Fibroblast of lung (primary cell): ENCODE measurements at places on chromosomes 12 and 14. TPM values are rescaled to one million over a fixed set of nuclear protein-coding genes. Genes with fewer than 3 reads are reported as not detected.

GRCh38 chr12:28550757-28551704 lies 360.8 kb downstream of the CCDC91 start:
- DNase-seq: peak; percentile 84

- DNase-seq: peak; percentile 87
These were observed 55.9 kb downstream of the MOK start for GRCh38 chr14:102249041-102249440.

The MON2 gene
- 28.2 and 43.8 TPM in 2 replicates for total RNA-seq

DNA sequence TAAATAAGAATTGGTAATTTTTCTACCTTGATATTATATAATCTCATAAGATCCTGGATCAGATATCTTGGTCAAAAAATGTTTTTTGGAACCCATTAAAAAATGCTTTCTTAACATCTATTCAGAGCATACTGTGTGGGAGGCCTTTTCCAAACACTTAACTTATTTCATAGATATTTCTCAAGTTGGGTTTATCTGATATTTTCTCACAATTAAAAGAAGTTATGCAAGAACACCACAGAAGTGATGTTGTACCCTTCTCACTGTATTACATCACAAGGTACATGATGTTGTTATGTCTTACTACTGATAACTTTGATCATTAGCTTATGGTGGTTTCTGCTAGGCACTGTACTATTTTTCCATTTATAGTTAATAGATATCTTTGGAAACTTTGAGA lies 23.4 kb upstream of the PRPF39 start:
- DNase-seq: no peak

DNA sequence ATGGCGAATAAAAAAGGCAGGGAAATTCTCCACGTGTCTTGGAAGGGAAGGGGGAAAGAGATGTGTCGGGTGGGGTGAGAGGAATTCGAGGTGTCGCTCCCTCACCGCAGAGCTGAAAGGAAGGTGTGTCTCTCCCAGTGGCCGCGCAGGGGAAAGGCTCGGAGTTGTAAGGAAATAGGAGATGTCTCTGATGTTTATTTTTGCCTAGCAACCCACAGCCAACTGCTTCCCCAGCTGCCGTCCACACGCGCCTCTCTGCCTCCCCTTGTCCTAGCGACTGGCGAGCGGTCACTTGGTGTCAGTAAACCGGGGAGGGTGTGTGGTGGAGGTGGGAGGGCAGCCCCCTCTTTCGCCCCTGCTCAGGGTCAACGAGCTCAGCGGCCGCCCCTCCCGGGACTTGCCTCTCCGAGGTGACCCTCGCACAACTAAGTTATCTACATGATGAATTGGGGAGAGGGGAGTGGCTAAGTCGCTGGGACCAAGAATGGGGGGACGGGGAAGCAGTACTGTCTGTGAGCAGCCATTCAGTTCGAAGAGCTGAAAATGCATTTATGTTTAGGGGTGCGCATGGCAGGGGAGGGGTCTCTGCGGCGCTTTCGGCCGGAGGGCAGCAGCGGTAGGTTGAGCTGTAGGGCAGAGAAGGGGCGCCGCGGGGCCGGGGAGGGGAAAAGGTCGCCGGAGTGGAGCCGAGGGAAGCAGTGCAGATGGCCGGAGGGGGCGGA lies 585 bp upstream of the DYRK2 start:
- peak; percentile 89 for DNase-seq

- DNase-seq: no peak
These were observed 10.1 kb upstream of the DLGAP5 start for GRCh38 chr14:55201219-55202101.

DNA sequence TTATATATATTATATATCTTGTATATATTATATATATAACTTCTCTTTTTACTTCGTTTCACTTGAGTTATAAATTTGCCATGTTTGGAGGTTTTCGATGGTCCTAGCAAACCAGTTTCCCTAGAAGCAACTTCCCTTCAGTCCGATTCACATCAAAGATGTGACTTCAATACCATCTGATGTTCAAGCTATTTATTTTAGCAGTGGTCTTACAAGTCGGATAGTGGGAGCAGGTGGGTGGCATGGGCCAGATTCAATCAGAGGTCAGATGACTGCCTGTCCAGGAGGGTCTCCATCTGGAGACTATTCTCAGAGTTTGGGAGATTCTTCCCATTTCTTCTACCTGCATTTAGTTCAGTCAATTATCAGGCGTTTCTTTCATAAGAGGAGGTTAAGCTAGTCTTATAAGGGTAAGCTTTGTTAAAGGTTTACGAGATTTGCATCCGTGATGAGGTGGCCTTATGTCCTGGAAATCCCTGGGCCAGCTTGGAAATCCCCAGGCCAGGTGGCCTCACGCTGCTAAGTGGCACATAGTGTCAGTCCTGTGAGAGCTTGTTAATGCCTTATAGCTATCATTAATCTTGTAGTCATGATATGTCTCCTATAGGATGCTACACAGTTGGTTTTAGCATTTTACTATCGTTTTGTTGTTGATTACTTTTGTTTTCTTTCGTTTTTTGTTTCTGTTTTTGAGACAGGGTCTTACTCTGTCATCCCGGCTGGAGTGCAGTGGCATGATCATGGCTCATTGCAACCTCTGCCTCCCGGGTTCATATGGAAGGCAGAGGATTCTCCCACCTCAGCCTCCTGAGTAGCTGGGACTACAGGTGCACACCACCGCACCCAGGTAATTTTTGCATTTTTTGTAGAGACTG lies 145.8 kb downstream of the BICD1 start:
- no peak for DNase-seq

GRCh38 chr14:86221755-86222154 lies 691.8 kb downstream of the FLRT2 start:
- no peak for DNase-seq

The METTL17 gene
- 28.4 and 31.6 TPM in 2 replicates for total RNA-seq

GRCh38 chr14:82951171-82951570 lies 1417.5 kb upstream of the SEL1L start:
- no peak for DNase-seq

The ADCY4 gene
- total RNA-seq: 1.3 and 7.4 TPM in 2 replicates

The TMTC2 gene
- total RNA-seq: 9.0 and 9.7 TPM in 2 replicates

The C12orf50 gene
- total RNA-seq: under 0.01 TPM in 1 of 2 replicates, not detected in the other

DNA sequence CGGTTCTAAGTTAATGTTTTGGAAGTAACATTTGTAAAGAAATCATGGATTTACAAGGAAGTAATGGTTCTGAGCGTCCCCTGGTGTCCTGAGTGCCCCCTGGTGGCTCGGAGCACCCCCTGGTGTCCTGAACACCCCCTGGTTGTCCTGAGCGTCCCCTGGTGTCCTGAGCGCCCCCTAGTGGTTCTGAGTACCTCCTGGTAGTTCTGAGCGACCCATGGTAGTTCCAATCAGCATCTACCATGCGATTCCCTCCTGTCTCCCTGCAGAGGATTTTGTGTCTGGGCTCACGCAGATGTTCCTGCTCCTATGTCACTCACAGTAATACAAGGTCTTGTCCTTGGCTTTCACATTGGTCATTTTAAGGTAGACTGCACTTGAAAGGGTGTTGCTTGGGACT lies 1352.9 kb downstream of the TMEM121 start:
- DNase-seq: no peak

The TAS2R14 gene
- total RNA-seq: 2.1 and 2.6 TPM in 2 replicates

The DYNC1H1 gene
- total RNA-seq: 394 and 677 TPM in 2 replicates

The FITM1 gene
- under 0.01 TPM in 1 of 2 replicates, not detected in the other for total RNA-seq

GRCh38 chr14:33596211-33597080 lies 354.4 kb downstream of the EGLN3 start:
- DNase-seq: peak; percentile 21

DNA sequence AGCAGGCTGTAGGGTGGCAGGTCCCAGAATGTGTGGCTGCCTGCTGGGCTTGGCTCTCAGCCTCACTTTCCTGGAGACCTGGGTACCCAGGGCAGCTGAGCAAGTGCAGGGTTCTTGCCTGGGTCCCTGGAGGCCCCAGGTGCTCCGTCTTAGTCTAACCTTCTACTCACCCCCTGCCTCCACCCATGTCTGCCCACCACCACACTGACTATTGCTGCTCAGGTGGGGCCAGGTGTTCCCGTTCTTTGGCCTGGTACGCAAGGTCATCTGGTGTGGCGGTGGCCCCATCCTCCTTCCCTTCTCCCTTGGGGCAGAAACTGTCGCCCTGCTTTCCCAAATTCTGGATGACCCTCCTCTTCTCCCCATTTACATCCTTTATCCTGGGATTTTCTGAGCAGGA lies 319.9 kb downstream of the TMEM121 start:
- no peak for DNase-seq

- peak; percentile 92 for DNase-seq
These were observed 71.6 kb upstream of the STXBP6 start for GRCh38 chr14:25121337-25122129.

GRCh38 chr12:99157946-99158345 lies 489.6 kb upstream of the GARIN6 start:
- DNase-seq: no peak

GRCh38 chr12:93184672-93185368 lies 192.9 kb upstream of the NUDT4 start:
- DNase-seq: no peak

The KRT6C gene
- not detected in 2 replicates for total RNA-seq

GRCh38 chr12:109612975-109613502 lies 39.4 kb downstream of the MVK start:
- DNase-seq: no peak

- DNase-seq: no peak
These were observed 40.2 kb downstream of the TAOK3 start for GRCh38 chr12:118332511-118332910.

DNA sequence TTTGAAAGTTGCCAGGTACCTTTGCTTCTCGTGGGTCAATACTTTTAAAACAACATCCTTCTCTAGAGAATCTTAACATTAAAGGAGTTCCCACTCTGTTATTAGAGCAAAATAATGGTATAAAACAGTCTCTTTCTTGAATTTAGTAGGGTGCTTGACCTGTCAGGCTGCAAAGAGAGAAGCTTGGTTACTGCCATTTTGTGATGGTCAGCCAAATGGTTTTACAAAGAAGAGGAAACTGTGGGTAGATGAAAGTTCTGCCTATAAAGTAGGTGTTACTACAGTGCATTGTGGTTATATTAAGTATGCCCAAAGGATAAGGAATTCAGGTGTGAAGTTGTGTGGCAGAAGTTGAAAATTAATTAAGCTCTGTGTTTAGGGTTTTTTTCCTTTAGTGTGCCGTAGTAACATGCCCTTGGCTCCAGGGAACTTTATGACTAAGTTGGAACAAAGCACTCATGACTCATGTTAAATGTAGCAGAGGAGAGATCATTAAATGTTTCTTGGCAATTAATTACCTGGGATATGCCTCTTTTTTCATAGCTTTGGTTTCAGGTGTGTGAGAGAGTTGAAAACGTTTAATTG lies 354.0 kb upstream of the KITLG start:
- peak; percentile 39 for DNase-seq

DNA sequence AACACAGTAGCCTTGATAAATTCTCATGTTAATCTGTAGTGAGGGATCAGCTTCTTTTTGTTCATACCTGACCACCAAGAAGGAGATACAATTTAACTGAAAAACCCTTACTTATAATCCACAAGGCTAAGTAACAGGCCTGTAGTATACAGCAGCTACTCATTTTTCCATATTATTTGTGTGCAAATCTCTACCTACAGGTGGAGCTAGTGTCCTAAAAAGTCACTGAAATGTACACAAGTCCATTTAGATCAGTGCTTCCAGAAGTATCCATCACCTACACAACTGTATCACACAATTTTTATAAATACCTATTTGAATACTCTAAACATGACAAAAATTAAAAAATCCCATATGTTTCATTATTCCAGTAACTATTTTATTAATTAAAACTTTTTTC lies 173.2 kb downstream of the SLC35F4 start:
- DNase-seq: peak; percentile 54

- DNase-seq: no peak
These were observed 37.5 kb downstream of the GNG2 start for GRCh38 chr14:51897791-51898355.
